T-helper 17 cell (primary cell): ENCODE measurements at places on chromosomes 1 and 21. TPM values are rescaled to one million over a fixed set of nuclear protein-coding genes. Genes with fewer than 3 reads are reported as not detected.

- no peak overlapping the region for H3K4me3 ChIP-seq
- H3K36me3 ChIP-seq = peaks cover 2% of the 10 kb centered on the region
- H3K27me3 ChIP-seq = peaks cover 36% of the 10 kb centered on the region
- DNase-seq = no peak
- H3K27ac ChIP-seq = no peak overlapping the region
Observed at GRCh38 chr1:232690285-232690935, 60.5 kb upstream of the SIPA1L2 start.

DNA sequence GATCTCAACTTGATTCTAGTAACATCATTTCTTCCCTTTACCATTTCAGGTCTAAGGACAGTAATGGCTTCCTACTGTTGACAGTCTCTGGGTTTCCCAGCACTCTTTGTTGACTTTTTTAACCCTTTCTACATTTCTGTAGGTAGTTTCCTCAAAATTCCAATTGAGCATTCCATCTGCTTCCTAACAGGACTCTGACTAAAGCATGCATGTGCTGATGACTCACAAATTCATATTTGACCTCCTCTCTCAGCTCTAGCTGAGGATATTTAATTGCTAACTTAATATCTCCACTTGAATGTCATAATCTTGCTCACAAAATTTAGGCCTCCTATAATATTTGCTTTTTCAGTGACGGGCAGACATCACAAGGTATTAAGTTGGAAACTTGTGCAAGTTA is 93.3 kb upstream of the ZNHIT6 start:
- no peaks in the 10 kb centered on the region for H3K36me3 ChIP-seq
- no peak overlapping the region for H3K4me3 ChIP-seq

FCRLA gene
- total RNA-seq = 3.5 TPM

IRF6 gene
- 1.1 TPM for total RNA-seq

GRCh38 chr1:197388801-197389200 is 120.7 kb downstream of the CRB1 start:
- no peaks in the 10 kb centered on the region for H3K36me3 ChIP-seq
- H3K27me3 ChIP-seq = peaks cover 5% of the 10 kb centered on the region
- no peak overlapping the region for H3K27ac ChIP-seq

OR2L5 gene
- not detected for total RNA-seq

- no peak for DNase-seq
- no peaks in the 10 kb centered on the region for H3K36me3 ChIP-seq
- H3K4me3 ChIP-seq = no peak overlapping the region
- H3K27ac ChIP-seq = no peak overlapping the region
Observed at GRCh38 chr1:14639291-14640050, 41.0 kb downstream of the KAZN start.

DNA sequence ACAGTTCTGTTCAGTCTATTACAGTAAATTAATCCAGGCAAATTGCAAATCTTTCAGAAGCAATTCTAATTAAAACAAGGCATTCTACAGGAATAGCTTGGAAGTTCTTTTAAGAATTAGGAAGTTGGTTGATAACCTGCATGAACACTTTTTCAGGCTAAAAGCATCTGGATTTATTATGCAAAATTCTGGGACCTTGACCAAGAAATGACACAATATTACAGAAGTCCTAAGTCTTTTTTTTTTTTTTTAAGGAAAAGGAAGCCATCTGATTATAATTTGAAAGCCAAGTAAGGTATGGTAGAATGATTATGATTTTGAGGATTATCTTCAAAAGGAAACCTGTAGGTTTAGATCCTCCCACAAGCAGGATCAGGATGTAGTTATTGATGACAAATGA is 74.7 kb upstream of the KCNK2 start:
- no peak overlapping the region for H3K4me3 ChIP-seq
- no peak for DNase-seq
- no peaks in the 10 kb centered on the region for H3K27me3 ChIP-seq
- no peaks in the 10 kb centered on the region for H3K4me1 ChIP-seq
- no peaks in the 10 kb centered on the region for H3K36me3 ChIP-seq

- H3K27me3 ChIP-seq = no peaks in the 10 kb centered on the region
- no peaks in the 10 kb centered on the region for H3K36me3 ChIP-seq
Observed at GRCh38 chr1:227886503-227886961, 61.2 kb downstream of the WNT9A start.

GRCh38 chr1:31437433-31438037 is 24.5 kb downstream of the SERINC2 start:
- DNase-seq = no peak
- H3K36me3 ChIP-seq = no peaks in the 10 kb centered on the region
- H3K4me3 ChIP-seq = no peak overlapping the region
- H3K27me3 ChIP-seq = peaks cover 20% of the 10 kb centered on the region

GRCh38 chr1:165296205-165296604 is 60.3 kb downstream of the LMX1A start:
- no peaks in the 10 kb centered on the region for H3K4me1 ChIP-seq
- H3K27ac ChIP-seq = no peak overlapping the region
- peaks cover 43% of the 10 kb centered on the region for H3K27me3 ChIP-seq
- DNase-seq = no peak
- no peak overlapping the region for H3K4me3 ChIP-seq

DNA sequence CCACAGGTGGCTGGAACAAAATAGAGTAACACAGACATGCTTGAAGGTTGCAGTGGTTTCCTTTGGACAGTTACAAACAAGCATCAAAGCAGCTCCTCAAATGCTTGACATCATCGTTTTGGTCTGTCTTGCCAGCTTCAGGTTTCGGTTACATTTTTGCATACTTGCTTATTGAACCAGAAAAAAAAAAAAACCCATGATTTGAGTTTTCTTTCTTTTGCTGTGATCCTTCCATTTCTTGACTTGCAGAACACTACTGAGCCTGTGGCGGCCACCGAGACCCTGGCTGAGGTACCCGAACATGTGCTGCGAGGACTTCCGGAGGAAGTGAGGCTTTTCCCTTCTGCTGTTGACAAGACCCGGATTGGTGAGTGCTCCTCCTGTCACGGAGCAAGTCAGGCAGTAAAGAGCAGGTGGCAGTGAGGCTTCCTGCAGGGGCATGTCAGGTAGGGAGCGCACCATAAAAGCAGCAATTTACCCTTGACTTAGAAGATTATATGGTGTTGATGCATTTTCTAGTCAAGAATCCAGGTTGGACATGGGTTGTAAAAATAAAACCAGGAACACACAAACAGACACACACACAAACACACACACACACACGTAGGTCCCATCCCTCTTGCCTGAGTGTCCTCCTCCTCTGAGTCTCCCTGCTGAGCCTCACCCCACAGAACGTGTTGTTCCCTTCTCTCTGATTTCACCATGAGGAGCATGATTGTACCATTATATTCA is 30.9 kb downstream of the PRDM2 start:
- peaks cover 2% of the 10 kb centered on the region for H3K36me3 ChIP-seq
- no peaks in the 10 kb centered on the region for H3K27me3 ChIP-seq
- H3K4me1 ChIP-seq = peaks cover 59% of the 10 kb centered on the region
- DNase-seq = peak; percentile 69
- H3K27ac ChIP-seq = peak overlapping the region; percentile 98
- H3K4me3 ChIP-seq = peak overlapping the region; percentile 85
